ENCODE measurements at places on chromosomes 4 and X. TPM values are rescaled to one million over a fixed set of nuclear protein-coding genes. Genes with fewer than 3 reads are reported as not detected.

DNA sequence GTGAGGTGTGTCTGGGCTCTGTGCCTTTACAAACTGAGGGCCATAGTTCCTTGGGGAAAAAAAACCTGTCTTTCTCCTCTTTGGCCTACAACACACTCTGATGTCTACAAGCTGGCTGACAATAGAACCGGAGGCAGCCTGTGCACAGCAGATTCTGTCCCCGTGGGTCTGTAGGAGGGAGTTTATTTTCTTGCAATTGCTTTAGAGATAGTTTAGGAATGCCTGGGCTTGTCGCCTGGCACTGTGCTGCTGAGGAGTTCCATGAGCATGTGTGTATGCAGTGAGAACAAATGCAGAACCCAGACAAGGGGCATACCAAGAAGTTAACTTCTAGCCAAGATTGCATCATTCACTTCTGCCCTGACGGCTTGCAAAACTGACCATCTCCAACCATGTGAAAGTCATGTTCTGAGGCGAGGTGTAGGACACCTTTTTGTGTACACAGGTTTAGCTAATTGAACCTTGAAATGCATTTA lies 54.1 kb downstream of the CCNI start:
- DNase-seq, result no peak

VEGFC gene
- total RNA-seq, result 11.0 TPM

ERAS gene
- not detected for total RNA-seq

DNA sequence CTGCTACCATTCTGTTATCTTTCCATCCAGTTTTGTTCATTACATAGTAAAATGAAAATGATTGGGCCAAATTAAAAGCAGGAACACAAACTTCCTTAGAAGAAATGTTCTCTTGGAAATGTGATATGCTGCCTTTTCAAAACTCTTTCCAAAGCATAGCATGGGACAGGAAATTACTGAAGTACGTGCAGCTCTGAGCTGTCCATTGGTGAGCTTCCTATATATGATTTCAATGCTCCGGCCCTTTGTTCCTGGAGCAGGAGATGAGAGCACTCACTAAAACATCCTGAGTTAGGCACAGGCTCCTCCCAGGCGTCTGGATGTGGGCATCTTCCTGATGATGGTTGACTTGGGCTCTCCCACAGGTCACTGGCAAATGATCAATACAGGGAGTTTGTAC lies 33.0 kb upstream of the ANXA3 start:
- DNase-seq, result no peak

DNA sequence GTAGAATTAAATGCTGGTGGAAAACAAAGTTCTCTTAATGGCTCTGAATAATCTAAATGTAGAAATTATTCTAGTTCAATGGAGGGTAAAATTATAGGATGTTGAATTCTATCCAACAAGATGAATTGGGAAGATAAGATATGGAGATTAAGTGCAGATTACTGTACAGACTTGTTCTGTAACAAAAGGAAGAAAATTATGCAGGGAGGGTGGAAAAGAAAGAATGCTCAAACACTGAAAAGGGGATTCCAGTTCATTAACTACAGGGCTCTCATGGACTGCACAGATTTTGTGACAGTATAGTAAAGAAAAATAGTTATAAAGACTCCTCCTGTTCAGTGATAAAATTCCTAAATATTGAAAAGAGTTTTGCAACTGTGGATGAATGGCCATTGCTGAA lies 1794.0 kb upstream of the PCDH7 start:
- no peak for DNase-seq

GRCh38 chrX:129979207-129979920 lies 3.1 kb upstream of the BCORL1 start:
- no peak for DNase-seq

- no peak for DNase-seq
Observed at GRCh38 chrX:34467437-34467836, 189.6 kb downstream of the TMEM47 start.

TMEM31 gene
- total RNA-seq, result not detected

GRCh38 chr4:150240011-150240410 lies 161.8 kb downstream of the DCLK2 start:
- no peak for DNase-seq

DNA sequence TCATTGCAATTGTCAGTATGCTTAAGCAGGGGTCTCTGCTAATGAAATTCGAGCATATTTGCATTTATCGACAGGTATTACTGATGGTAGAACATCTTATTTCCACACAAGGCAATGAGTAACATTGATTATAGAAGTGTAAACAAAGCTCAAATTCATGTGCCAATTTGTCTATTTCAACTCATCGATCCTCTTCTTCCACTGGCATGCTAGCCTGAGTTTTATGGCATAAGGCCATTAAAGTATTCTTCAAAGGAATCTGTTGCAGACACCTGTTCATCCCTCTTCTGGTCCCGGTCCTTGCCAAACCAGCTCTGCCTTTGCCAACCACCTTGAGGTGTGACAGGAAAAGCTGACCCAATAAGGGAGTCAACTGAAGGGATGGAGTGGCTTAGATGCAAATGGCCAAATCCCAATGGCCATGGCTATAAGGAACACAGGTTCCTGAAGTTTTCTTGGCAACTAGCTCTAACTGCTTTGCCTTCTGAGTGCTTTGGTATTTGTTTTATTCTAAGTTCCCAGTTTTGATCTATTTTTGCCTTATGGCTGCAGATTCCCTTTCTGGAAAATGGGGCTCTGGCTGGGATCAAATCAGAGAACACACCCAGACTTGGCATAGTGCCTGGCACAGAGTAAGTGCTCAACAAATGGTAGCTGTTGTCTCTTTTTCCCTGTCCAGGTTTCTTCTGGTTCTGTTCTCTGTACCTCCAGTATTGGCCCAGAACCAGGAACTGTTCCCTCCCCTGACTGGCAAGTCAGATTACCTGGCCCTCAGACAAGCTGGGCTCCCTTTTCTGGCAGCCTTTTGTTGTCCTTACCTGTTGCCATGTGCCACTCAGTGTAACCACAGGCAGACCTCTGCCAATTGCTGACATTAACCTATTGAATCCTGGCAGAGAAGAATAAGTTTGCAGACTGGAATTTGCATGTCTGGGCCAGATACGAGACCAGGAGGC lies 63.1 kb downstream of the RTL9 start:
- DNase-seq, result no peak

GRCh38 chrX:19839770-19840254 lies 47.6 kb downstream of the SH3KBP1 start:
- DNase-seq, result no peak

SPATA18 gene
- 4.1 TPM for total RNA-seq

DNA sequence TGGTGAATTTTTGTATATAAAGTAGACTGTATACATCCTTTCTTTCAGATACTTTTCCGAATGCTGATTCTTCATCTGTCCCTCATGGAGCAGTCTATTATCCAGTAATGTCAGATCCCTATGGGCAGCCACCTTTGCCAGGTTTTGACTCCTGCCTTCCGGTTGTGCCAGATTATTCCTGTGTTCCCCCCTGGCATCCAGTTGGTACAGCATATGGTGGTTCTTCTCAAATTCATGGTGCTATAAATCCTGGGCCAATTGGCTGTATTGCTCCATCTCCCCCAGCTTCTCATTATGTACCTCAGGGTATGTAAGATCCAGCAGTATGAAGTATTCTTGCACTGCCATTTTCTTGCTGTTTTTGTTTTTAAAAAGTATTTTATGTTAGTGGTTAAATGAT lies 78.7 kb downstream of the ALG13 start:
- no peak for DNase-seq

NEXMIF gene
- total RNA-seq, result 0.07 TPM

DNA sequence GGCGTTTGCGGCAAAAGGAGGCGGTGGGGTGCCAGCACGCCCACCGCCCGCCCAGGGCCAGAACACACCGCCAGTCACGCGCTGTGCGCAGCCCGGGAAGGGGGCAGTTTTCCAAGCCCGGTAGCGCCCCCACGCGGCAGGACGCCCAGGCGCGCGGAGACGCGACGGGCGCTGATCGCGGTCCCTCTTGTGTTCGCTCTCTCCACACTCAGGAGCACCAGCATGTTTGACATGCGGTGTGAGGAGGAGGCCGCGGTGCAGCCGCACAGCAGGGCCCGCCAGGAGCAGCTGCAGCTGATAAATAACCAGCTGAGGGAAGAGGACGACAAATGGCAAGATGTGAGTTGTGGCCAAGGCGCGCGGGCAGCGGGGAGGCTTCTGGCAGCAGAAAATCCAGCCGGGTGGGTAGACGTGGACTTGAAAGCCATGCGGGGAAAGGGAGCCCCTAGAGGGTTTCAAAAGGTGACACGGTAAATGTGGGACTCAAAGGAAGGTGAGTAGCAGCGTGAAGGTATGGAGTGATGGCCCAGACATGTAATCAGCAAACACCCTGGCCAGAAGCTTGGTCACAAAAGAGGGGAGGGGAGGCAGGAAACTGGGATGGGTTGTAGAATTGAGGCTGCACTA lies 104.1 kb downstream of the PHOX2B start:
- no peak for DNase-seq
